ENCODE measurements at places on chromosomes 12 and 14. TPM values are rescaled to one million over a fixed set of nuclear protein-coding genes. Genes with fewer than 3 reads are reported as not detected.

GRCh38 chr14:55938249-55938791 is 179.9 kb upstream of the PELI2 start:
- no peaks in the 10 kb centered on the region for H3K36me3 ChIP-seq
- H3K4me1 ChIP-seq, result no peaks in the 10 kb centered on the region
- DNase-seq, result peak; percentile 19
- no peak overlapping the region for H3K4me3 ChIP-seq

DNA sequence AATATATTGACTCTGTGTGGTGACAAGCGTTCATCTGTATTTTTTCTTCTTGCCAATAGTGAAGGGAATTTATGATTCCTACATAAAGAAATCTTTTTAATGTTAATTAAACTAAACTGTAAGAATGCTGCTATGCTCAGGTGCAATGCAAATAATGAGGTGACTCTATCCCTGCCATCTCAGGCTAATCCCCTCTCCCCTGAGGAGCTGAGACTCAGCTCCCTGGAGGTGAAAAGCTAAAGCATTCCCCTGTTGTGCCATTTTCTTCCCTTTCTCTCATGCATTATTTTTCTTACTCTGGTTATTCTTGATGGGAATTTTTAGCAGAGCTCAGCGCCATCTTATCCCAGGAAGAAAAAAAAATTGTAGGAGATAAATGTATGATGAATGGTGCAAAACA is 113.9 kb upstream of the FGD4 start:
- H3K4me1 ChIP-seq, result peaks cover under 1% of the 10 kb centered on the region
- H3K36me3 ChIP-seq, result no peaks in the 10 kb centered on the region
- no peak overlapping the region for H3K27ac ChIP-seq
- DNase-seq, result no peak
- H3K4me3 ChIP-seq, result no peak overlapping the region

DNA sequence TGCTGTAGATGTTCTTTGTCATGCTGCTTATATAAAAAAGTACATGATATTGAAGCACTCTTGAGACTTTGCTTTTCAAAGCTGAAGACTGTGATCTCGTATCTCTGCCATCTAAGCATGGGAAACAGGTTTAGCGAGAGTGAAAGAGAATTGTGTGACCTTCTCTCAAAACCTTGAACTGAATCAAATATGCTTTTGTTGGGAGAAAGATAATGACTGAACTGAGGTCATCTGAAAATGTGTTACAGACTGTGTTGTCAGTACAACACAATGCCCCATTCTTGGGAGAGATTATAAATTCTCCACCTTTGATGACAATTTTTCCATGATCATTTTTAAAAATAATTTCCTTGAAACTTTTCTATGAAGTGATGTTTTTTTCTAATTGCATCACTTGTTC is 272.1 kb upstream of the SEL1L start:
- no peak for DNase-seq
- H3K4me1 ChIP-seq, result no peaks in the 10 kb centered on the region
- no peaks in the 10 kb centered on the region for H3K36me3 ChIP-seq
- no peak overlapping the region for H3K4me3 ChIP-seq
- no peak overlapping the region for H3K27ac ChIP-seq

DNA sequence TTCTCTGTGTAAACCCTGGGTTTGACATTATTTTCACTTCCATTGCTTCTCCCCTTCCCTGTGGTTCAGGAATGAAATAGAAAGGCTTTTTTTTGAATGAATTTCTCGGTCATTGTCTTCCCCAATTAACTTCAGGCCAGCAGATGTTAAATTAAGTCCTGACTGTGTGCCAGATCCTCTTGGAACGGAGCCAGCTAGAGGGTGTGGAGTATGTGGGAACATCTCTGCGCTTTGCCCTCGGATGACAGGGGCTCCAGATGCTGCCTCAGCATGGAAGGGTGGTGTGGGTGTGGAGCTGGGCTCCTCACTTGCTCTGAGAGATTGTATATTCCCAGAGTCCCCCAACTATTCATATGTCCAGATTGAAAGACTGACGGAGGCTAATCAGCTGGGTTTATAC is 13.1 kb downstream of the KRT85 start:
- no peaks in the 10 kb centered on the region for H3K4me1 ChIP-seq
- no peak overlapping the region for H3K27ac ChIP-seq
- peaks cover 53% of the 10 kb centered on the region for H3K27me3 ChIP-seq
- no peaks in the 10 kb centered on the region for H3K36me3 ChIP-seq

DNA sequence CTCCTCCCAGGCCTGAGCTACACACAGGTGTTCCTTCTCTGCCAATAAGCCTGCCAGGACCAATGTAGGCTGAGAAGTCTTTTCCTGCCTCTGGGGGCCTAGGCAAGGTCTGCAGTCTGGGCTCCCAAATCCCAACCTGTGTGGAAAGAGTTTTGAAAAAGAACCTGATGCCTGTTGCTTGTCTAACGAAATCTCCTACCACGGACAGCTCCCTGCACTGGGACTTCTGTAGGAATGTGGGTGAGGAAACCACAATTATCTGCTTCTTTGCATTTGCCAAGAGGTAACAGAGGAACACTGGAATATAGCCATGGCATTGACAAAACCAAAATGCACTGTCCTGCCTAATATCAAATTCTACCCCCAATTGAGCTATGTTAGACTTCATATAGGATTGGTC is 877.0 kb upstream of the TMEM132C start:
- no peaks in the 10 kb centered on the region for H3K4me1 ChIP-seq
- no peak overlapping the region for H3K4me3 ChIP-seq
- H3K27me3 ChIP-seq, result no peaks in the 10 kb centered on the region
- H3K36me3 ChIP-seq, result no peaks in the 10 kb centered on the region

DNA sequence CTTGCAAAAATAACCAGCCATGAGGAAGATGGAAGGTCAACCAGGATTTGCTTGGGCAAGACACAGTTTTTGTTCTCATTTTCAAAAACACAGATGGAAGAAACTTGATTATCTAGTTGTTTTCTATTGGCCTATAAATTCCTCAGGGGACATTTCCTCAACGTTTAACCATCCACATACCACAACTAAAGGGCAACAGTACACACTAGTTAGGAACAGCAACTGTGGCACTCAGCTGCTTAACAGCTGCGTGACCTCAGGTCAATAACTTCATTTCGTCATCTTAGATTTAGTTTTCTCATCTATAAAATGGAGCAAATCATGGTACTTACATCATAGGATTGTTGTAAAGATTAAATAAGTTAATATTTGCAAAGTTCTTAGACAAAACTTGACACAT is 18.7 kb downstream of the SSTR1 start:
- no peaks in the 10 kb centered on the region for H3K4me1 ChIP-seq
- no peaks in the 10 kb centered on the region for H3K27me3 ChIP-seq
- H3K36me3 ChIP-seq, result no peaks in the 10 kb centered on the region
- no peak overlapping the region for H3K27ac ChIP-seq
- DNase-seq, result no peak
- no peak overlapping the region for H3K4me3 ChIP-seq

- DNase-seq, result no peak
- H3K4me3 ChIP-seq, result no peak overlapping the region
- H3K27ac ChIP-seq, result no peak overlapping the region
- no peaks in the 10 kb centered on the region for H3K27me3 ChIP-seq
- H3K4me1 ChIP-seq, result no peaks in the 10 kb centered on the region
Observed at GRCh38 chr12:125835852-125836251, 770.6 kb downstream of the AACS start.

DNA sequence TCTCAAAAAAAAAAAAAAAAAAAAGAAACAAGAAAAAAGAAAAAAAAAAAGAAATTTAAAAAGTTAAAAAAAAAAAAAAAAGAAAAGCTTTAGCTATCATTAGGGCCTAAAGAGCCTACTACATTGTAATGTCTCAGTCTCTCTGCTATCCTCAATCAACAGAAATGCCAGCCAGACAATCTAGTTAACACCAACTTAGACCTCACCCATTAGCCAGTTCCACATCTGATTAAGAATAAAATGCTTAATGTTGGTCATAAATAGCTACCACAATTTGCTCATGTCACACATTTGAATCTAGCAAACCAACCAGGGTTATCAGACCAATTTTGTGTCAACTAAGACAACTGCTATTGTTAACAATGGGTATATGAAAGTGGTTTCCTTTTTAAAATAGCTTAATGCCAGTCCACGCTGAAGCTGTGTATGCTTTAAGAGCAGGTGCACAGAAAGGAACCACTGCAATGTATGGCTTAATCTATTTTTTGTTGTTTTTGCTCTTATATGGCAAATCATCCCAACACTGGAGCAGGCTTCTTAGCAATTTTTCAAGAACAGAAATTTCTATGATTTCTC is 45.5 kb upstream of the SELPLG start:
- no peak overlapping the region for H3K4me3 ChIP-seq
- peaks cover 4% of the 10 kb centered on the region for H3K4me1 ChIP-seq
- H3K36me3 ChIP-seq, result peaks cover 27% of the 10 kb centered on the region
- no peaks in the 10 kb centered on the region for H3K27me3 ChIP-seq
- no peak overlapping the region for H3K27ac ChIP-seq

GRCh38 chr12:27319848-27320247 is 12.8 kb upstream of the BMAL2 start:
- H3K36me3 ChIP-seq, result peaks cover 7% of the 10 kb centered on the region
- H3K4me3 ChIP-seq, result no peak overlapping the region
- H3K4me1 ChIP-seq, result peaks cover 7% of the 10 kb centered on the region
- DNase-seq, result no peak
- peak overlapping the region; percentile 65 for H3K27ac ChIP-seq

GRCh38 chr14:65550779-65551643 is 138.5 kb downstream of the FUT8 start:
- no peak for DNase-seq
- H3K27me3 ChIP-seq, result no peaks in the 10 kb centered on the region
- no peaks in the 10 kb centered on the region for H3K36me3 ChIP-seq
- no peaks in the 10 kb centered on the region for H3K4me1 ChIP-seq

GRCh38 chr14:25887251-25887878 is 710.5 kb downstream of the NOVA1 start:
- H3K4me1 ChIP-seq, result no peaks in the 10 kb centered on the region
- no peak overlapping the region for H3K4me3 ChIP-seq
- no peak for DNase-seq
- H3K36me3 ChIP-seq, result no peaks in the 10 kb centered on the region

- DNase-seq, result no peak
- no peak overlapping the region for H3K27ac ChIP-seq
- H3K36me3 ChIP-seq, result peaks cover 45% of the 10 kb centered on the region
- peaks cover 2% of the 10 kb centered on the region for H3K4me1 ChIP-seq
- no peaks in the 10 kb centered on the region for H3K27me3 ChIP-seq
Observed at GRCh38 chr12:6559500-6559899, 3.7 kb upstream of the IFFO1 start.

DNA sequence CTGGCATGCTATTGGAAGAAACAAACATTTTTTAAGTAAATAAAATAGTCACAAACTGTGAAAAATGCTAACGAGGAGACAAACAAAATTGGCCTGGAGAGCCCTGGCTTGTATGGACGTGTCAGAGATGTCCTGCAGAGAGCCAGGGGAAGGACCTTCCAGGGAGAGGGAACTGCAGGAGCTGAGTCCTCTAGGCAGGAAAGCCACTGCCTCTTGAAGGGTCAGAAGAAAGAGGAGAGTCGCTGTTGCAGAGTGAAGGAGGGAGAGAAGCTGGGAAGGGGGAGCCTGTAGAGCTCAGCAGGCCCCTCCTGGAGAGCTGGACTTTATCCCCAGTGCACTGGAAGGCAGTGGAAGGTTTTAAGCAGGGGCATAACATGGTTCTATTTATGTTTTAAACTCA is 80.3 kb upstream of the PWP1 start:
- H3K36me3 ChIP-seq, result no peaks in the 10 kb centered on the region
- H3K4me1 ChIP-seq, result no peaks in the 10 kb centered on the region
- no peak for DNase-seq
- H3K27me3 ChIP-seq, result no peaks in the 10 kb centered on the region

- no peaks in the 10 kb centered on the region for H3K4me1 ChIP-seq
- H3K27me3 ChIP-seq, result no peaks in the 10 kb centered on the region
- DNase-seq, result no peak
- H3K4me3 ChIP-seq, result no peak overlapping the region
Observed at GRCh38 chr12:68109444-68110217, 49.9 kb downstream of the IFNG start.

The FIGNL2 gene
- under 0.01 TPM for total RNA-seq

The BMAL2 gene
- 57.0 TPM for total RNA-seq

The CISTR gene
- total RNA-seq, result not detected

The IL31 gene
- total RNA-seq, result not detected

The AMHR2 gene
- total RNA-seq, result not detected

The ADCY4 gene
- total RNA-seq, result not detected

The TAS2R7 gene
- total RNA-seq, result not detected

The AEBP2 gene
- 21.7 TPM for total RNA-seq

The ERBB3 gene
- total RNA-seq, result 2.5 TPM

The AQP2 gene
- not detected for total RNA-seq

The KRT79 gene
- total RNA-seq, result not detected

The FAR2 gene
- total RNA-seq, result 1.1 TPM
